ENCODE measurements at places on chromosomes 13 and 19.

GRCh38 chr19:49391581-49392399 lies 3.7 kb downstream of the KASH5 start:
- no peaks in the 10 kb centered on the region for H3K27me3 ChIP-seq
- H3K27ac ChIP-seq = no peak overlapping the region
- H3K4me3 ChIP-seq = no peak overlapping the region
- H3K36me3 ChIP-seq = no peaks in the 10 kb centered on the region

DNA sequence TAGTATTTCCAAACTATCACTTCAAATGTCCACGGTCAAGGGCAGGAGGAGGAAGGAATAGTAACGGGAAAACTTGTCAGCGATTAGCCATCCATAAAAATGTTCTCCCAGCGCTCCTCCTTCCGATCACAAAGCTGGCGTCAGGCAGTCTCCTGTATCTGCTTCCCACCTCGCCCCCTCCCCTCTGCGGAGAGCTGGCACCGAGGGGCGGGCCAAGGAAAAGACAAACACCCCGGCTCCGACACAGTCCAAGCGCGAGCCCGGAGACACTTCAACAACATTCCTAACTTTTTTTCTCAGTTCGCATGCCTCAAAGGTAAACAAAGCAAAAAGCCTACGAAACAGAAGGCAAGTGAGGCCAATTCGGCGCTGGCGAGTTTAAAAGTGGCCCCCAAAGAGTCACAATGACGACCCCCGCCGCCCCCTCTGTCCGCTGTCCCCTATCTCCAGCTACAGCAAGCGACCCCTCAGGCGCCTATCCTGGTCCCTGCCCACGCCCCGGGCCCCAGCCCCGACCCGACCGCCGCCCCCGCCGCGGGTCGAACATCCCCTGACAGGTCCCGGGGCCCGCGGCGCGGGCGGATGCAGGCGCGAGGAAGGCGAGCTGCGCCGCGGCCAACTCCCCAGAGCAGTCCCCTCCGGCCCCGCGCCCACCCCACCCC lies 736 bp downstream of the SMAD9 start:
- H3K27ac ChIP-seq = peak overlapping the region; percentile 82
- no peaks in the 10 kb centered on the region for H3K36me3 ChIP-seq
- no peak for DNase-seq
- no peaks in the 10 kb centered on the region for H3K4me1 ChIP-seq
- H3K4me3 ChIP-seq = peak overlapping the region; percentile 80

DNA sequence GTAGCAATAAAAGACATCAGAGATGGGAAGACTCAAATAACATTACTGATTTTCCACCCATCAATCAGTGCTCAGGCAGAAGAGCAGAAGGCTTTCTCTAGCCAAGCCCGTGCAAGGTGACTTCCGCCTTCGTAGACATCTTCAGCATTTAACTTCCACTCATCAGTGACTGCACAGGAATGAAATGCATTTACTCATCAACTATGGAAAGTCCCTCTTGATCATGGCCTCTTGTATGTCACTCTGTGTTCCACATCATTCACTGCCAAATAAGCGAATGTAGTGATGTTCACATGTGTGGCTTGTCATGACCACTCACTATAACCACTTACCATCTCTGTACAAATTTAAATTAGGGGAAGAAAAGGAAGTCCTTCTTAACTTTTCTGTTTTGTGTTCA lies 49.4 kb downstream of the SACS start:
- DNase-seq = no peak
- no peaks in the 10 kb centered on the region for H3K27me3 ChIP-seq
- no peak overlapping the region for H3K4me3 ChIP-seq
- no peak overlapping the region for H3K27ac ChIP-seq

GRCh38 chr13:51577690-51578089 lies 6.6 kb upstream of the WDFY2 start:
- H3K4me3 ChIP-seq = no peak overlapping the region
- DNase-seq = no peak
- peaks cover 5% of the 10 kb centered on the region for H3K4me1 ChIP-seq
- no peaks in the 10 kb centered on the region for H3K36me3 ChIP-seq
- no peak overlapping the region for H3K27ac ChIP-seq
- no peaks in the 10 kb centered on the region for H3K27me3 ChIP-seq

GRCh38 chr19:21047716-21048115 lies 27.3 kb downstream of the ZNF430 start:
- no peak overlapping the region for H3K27ac ChIP-seq
- H3K27me3 ChIP-seq = no peaks in the 10 kb centered on the region
- no peaks in the 10 kb centered on the region for H3K36me3 ChIP-seq
- H3K4me3 ChIP-seq = no peak overlapping the region
- DNase-seq = no peak
- no peaks in the 10 kb centered on the region for H3K4me1 ChIP-seq

DNA sequence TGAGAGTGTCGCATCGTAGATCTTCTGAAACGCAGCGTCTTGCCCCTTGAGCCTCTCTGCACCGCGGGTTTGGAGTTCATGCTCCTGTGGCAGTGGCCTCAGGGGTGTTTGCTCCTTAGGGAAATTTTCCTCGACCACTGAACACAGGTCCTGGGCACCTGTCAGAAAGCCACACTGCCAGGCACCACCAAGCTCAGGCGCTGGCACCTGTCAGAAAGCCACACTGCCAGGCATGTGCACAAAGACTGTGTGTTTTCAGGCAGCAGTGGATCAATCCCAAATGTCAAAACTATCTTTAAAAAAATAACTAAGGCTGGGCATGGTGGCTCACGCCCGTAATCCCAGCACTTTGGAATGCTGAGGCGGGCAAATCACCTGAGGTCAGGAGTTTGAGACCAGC lies 87.1 kb downstream of the ATP11A start:
- DNase-seq = no peak
- H3K4me3 ChIP-seq = no peak overlapping the region
- H3K36me3 ChIP-seq = no peaks in the 10 kb centered on the region
- no peak overlapping the region for H3K27ac ChIP-seq
- H3K27me3 ChIP-seq = no peaks in the 10 kb centered on the region

GRCh38 chr13:102260256-102260655 lies 141.6 kb downstream of the FGF14 start:
- no peaks in the 10 kb centered on the region for H3K36me3 ChIP-seq
- no peaks in the 10 kb centered on the region for H3K27me3 ChIP-seq
- no peaks in the 10 kb centered on the region for H3K4me1 ChIP-seq
- no peak overlapping the region for H3K27ac ChIP-seq
- DNase-seq = no peak
- no peak overlapping the region for H3K4me3 ChIP-seq

DNA sequence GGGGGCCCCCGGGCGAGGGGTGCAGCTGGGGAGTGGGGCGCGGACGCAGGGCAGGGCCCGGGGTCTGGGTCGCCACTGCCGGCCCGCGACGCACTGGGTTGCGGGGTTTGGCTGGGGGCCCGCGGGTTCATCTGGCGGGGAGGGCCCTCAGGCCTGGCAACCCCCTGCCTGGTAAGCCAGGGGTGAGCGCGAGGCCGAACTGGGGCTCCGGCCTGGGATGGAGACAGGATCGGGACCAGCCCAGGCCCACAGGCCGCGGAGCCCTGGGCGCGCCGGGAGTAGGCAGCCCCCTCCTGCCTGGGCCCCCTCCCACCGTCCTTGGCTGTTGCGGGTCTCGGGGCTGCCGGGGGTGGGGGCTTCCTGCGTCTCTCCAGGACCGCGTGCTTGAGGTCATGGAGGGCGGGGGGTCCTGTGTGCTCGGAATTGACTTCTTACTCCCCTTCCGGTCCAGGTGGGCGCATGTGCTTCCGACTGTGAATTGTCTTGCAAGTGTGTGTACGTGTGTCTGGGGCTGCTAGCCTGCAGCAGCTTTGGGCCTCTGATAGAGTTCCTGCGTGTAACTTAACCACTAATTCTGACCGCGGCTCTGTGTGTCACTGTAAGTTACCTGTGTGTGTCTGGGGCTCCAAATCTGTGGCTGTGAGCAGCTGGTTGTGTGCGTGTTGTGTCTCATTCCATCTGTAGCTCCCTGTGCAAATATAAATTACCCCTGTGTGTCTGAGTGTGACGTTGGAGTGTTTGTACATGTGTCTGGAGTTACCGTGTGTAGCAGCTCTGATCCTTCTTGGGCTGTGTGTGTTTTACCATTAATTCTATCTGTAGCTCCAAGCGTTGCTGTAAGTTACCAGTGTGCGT lies 751 bp downstream of the GRAMD1A start:
- peak overlapping the region; percentile 98 for H3K27ac ChIP-seq
- H3K4me1 ChIP-seq = peaks cover 62% of the 10 kb centered on the region
- H3K36me3 ChIP-seq = no peaks in the 10 kb centered on the region
- no peak for DNase-seq

DNA sequence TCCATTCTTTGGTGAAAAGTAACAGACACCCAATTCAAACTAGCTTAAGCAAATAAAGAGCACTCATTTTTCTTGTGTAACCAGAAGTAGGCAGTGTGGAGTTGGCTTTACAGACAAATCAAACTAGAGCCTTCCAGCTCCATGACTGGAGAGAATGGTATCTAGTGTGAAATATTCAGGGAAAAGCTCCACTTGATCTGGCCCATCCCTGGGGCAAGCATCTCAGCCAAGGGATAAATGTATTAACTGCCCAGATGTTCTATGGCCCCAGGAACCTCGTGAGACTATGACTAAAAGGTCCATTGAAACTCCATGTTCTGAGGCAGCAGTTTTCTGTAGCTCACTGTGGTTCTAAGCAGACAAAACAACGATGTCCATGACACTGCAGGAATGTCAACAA lies 49.9 kb downstream of the TBC1D4 start:
- no peak overlapping the region for H3K27ac ChIP-seq
- H3K4me1 ChIP-seq = no peaks in the 10 kb centered on the region
- H3K27me3 ChIP-seq = no peaks in the 10 kb centered on the region
- no peak for DNase-seq

All from vagina (tissue), 2 donors.